NCI-H345 (cell line): ENCODE measurements at places on chromosomes 2 and 18.

GRCh38 chr2:232603283-232603682, 30.1 kb upstream of the EFHD1 start:
- DNase-seq, result no peak

DNA sequence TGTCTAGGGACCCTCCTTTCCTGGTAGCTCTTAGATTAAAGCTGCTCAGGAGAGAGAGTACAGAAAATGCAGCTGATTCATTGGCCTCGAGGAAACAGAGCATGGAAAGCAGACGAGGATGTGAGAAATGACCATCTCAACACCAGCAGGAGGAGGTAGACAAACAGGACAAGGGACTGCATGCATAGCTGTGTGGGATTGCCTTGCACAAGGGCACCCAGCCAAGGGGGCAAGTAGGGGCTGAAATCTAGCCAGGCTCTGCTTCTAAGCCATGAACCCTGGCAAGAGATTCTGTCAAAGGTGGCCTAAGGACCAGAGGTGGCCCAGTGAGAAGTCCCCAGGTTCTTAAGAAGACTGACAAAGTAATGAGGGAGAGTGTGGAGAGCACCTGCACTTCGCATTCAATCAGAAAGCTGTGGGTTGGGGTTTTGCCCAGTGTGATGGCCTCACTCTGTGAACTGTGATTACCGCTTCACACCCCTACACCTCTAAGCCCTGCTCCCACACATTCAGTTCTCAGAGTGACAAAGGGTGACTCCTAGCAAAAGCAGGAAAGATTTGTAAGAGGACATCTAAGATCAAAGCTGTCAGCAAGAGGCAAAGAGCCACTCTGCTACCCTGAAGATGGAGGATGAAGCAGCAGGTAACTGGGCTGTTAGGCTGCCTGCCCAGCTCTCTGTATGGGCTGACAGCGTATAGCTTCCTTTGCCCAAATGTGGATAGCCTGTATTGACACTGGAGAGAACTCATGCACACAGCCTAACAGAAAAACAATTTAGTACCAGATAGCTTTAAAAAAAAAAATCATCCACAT, 151.3 kb upstream of the PELI1 start:
- no peak for DNase-seq

DNA sequence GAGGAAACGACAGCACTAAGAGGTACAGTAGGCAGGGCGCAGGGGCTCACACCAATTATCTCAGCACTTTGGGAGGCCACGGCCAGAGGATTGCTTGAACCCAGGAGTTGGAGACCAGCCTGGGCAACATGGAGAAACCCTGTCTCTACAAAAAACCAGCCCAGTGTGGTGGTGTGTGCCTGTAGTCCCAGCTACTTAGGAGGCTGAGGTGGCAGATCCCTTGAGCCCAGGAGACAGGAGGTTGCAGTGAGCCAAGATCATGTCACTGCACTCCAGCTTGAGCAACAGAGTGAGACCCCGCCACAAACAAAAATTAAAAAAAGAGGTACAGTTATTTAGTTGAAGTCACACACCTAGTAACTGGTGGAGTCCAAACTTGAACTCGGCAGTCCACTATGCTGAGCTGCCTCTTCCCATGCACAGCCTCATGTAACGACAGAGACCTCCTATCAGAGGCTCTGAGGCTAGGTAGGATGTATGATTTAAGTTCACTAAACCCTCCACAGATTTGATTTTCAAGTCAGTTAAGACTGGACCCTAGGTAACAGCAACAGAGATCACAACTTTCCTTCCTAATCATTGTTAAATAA, 8.7 kb downstream of the STK17B start:
- DNase-seq, result no peak

GRCh38 chr2:185132501-185133041, 534.2 kb downstream of the ZNF804A start:
- DNase-seq, result no peak

DNA sequence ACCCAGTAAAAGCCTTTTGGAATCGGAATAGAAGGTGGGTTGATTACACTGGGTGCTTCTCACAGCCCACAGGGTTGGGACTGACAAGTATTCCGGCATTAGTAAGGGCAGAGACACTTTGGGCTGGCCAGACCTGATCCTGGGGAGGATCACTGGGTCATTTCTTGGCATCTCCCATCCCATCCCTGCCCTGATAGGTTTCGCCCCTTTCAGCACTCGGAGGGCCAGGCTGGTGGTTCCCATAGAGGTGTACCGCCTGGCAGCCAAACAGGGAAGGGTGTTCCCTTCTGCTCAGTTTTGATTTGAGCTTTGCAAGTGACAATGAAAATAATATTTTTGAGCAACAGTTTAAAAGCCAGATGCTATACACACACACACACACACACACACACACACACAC, 37.3 kb downstream of the CYP1B1 start:
- no peak for DNase-seq

- DNase-seq, result peak; percentile 90
Measured at GRCh38 chr2:202870431-202871299, 901 bp downstream of the ICA1L start.
